ENCODE measurements at places on chromosomes 11 and 22.

- no peak for DNase-seq
Measured at GRCh38 chr11:2878782-2879181, 6.8 kb downstream of the CDKN1C start.

DNA sequence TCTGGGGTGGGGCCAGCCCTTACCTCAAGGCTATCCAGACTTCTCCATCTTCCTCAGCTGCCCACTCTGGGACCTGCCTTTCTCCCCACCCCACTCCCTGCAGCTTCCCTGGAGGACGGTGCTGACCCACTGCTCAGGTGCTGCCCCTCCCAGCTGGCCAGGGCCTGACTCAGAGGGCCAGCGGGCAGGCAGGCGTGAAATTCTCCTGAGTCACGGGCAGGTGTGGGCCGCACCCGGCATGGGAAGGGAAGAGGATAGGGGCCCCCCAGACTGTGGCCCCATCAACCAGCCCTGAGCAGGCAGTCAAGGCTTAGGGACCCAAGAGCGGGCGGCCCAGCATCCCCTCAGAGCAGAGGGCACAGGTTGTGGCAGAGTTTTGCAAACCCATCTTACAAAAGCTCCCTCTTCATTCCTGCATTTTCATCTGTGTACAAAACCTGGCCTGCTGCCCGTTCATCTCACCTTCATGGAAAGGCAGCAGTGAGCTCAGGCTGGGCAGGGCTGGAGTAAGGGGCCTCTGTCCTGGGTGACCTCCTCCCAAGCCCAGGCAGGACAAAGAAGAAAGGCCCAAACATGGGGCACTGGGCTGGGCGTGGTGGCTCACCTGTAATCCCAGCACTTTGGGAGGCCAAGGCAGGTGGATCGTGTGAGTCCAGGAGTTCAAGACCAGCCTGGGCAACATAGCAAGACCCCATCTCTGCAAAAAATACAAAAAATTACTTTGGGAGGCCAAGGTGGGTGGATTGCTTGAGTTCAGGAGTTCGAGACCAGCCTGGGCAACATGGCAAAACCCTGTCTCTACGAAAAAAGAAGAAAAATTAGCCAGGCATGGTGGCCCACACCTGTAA is 6.1 kb downstream of the RHOD start:
- no peak for DNase-seq

- DNase-seq = no peak
Measured at GRCh38 chr22:21995660-21996059, 13.1 kb upstream of the TOP3B start.

- no peak for DNase-seq
Measured at GRCh38 chr11:72897506-72897905, 83.3 kb downstream of the ATG16L2 start.

GRCh38 chr22:35140879-35141745 is 75.2 kb downstream of the ISX start:
- no peak for DNase-seq

DNA sequence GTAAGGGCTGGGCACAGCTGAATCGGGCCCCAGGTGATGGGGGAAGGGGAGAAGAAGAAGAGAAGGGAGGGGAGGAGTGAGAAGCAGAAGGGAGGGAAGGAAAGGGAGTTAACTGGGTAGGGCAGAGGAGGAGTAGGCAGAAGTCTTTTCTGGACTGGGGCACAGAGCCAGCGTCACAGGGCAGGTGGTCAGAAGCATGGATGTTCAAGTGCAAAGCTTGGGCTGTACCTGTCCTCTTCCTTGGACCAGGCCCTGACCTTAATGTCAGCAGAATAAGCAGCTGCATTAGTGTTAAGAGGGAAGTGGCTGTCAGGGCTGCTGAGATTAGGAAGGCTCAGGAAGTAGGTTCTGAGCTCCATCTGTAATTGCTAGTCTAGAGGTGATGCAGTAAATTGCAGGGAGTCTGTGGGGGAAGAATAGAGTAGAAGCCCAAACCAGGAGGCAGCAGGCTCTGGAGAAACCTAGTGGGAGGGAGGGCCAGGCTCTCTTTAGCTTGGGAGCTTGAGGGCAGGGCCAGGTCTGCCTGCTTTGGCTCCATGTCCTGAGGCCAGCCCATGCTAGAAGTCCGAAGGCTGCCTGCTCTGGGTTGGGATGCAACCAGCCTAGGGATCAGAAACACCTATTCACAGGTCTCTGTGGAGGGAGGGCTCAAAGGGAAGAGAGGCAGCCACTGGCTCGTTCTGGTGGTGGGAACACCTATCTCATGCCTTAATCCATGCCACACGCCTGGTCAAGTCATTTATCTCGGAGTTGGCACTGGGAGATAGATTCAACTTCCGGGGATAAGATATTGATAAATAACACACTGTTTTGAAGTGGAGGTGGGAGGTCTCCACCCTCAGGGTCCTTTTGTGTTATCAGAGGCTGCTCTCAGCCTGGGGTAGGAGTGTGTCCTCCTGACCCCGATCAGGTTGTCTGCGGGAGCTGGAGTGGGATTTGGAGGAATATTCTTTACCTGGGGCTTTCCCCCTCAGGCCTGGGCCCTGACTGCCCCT is 1.7 kb upstream of the UCP3 start:
- DNase-seq = no peak

DNA sequence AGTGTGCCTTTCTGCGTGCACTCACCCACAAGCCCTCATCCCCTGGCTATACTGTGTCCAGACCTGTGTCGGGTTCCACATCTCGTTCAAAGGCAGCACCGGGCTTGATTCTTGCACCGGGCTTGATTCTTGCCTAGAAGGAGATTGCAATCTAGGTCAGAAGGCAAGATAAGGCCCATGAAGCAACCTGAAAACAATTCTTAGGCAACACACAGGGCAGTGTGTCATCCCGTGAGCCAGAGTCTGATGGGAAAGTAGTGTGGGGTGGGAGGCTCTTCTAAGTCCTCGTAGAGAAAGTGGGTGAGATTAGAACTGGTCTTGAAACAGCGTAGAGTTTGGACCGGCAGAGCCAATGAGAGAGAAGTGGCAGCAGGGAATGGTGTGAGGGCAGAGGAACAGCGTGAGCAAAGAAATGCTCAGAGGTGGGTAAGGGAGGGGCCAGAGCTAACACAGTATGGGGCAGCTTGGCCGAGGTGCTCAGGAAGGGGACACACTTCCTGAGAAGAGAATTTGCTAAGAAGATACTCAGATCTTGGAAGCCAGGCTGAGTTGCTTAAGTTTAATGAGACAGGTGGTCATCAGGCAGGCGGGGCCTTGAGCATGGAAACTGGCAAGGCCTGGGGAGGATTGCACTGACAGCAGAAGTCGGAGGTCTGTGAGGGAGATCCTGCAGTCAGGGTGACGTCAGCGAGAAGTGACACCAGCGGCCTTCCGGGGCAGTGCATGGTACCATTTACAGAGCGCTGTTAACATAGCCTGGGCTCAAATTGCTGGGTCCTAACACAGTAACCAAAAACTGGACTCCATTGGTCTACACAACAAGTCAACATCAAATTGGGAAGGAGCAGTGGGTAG is 40.7 kb upstream of the DKK3 start:
- DNase-seq = no peak
